ENCODE measurements at places on chromosomes 3 and 15.
A peak's percentile ranks its signal among the peaks of the same experiment; 100 is the strongest.

GRCh38 chr3:43194069-43194468 lies 88.2 kb upstream of the POMGNT2 start:
- no peak for DNase-seq

DNA sequence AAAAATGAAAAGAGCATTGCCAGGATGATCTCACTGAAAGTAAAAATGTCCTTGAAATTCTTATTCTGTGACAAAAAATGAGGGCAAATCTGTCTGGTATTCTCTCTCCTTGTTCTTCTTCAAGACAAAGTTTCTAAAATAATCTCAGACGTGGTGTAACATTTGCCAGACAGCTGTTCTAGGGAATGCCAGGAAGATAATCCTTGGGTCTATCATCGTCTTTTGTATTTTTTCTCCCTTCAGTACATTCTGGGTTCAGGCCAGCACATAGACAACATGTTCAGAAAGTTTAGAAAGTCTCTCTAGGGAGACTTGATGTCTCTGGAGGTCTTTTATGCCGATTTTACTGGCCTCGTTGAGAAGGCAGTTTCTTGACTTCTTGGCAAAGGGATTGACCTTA lies 121.2 kb upstream of the HES1 start:
- no peak for DNase-seq

GRCh38 chr3:78641703-78642102 lies 1126.1 kb downstream of the ROBO1 start:
- no peak for DNase-seq

DNA sequence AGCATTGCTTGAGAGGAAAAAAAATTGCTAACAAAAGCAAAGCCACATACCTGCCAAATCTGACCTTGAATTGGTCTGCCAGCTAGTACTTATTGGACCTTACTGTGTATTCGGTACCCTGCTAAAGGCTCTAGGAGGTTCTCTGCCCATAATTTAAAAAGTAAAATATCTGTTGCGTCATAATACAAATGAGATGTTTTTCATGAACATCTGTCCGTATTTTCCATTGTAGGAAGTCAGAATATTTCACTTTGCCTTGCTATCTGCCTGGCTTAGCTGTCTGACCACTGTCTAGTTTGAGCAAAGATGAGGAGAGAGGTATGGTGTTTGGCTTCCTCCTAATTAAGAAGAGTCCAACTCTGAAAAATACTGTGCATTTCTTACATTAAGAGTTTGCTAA lies 10.8 kb upstream of the C3orf20 start:
- no peak for DNase-seq

DNA sequence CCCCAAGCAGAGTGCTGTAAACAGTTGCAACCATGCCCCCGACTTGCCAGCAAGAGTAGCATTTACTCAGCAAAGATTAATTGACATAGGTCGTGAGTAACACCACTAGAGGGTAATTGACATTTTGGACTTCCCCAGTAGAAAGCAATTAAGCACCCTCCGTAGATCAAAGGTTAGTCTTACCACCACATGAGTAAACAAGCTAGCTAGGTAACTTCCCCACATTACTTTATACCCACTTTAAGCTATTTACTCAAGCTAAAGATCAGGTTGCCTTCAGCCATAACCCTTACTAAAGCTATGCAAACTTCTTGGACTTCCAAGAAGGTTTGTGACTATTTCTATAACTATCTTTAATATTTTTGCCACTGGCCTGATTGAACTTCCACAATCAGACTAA lies 1072.7 kb downstream of the OTOL1 start:
- no peak for DNase-seq

- DNase-seq, result no peak
These were observed 269.6 kb upstream of the ST8SIA2 start for GRCh38 chr15:92123962-92124656.

DNA sequence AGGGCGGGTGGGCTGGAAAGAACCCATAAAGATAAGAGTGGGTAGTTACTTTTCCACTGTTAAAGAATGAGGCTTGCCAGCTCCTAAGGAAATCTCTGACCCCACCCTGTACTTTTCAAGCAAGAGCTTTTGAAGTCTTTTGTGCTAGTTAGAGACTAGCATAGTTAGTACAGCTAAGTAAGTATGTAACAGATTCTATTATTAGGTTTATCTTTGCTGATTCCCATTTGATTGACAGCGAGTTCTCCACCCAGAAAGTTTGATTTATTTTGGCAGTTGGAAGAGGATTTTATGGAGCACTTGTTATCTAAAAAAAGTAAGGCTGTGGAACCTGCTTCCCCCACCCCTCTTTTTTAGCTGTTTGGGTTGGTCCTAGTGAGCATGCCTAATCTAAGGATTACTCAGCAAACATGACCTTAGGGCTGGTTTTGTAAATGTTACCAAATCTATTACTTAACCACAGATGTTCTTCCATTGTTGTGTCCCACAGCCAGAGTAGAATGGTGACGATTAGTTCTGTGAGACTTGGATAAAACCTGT lies 57.6 kb downstream of the FNDC3B start:
- no peak for DNase-seq

GRCh38 chr15:35330916-35331315 lies 215.0 kb downstream of the DPH6 start:
- no peak for DNase-seq

- no peak for DNase-seq
These were observed 8.9 kb upstream of the LRRC2 start for GRCh38 chr3:46574881-46575576.

DNA sequence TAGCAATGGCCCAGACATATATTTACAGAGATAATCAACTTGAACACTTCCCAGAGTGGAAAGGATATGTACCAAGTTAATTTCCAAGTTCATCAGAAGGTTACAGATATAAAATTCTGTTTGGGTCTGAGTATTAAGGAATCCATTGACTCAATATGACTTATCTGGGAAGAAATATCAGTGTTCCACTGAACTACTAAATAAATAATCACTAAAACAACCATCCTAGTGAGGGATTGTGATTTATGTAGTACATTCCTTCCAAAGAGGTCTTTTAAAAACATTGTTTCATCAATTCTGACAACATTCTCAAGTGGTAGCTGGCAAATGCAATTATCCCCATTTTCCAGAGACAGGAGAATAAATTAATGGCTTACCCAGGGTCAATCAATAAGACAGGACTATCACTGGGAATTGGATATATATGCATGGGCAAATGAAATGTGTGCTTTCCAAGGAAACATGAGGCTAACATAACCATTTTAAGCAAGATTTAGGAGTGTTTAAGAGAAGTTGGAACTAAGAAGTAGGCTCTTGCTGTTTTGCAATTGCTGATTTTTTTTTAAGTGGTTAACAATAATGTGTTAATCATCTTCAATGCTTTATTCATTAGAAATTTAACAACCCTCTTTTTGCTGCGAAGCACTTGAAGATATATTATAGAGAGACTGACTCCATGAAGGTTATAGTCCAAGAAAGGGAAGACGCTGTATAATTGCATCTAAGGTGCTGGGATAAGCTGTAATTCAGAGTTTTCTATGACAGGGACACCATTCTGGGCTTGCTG lies 37.9 kb downstream of the SLC9A9 start:
- no peak for DNase-seq

- DNase-seq, result no peak
These were observed 445 bp downstream of the LMOD3 start for GRCh38 chr3:69121950-69122349.

DNA sequence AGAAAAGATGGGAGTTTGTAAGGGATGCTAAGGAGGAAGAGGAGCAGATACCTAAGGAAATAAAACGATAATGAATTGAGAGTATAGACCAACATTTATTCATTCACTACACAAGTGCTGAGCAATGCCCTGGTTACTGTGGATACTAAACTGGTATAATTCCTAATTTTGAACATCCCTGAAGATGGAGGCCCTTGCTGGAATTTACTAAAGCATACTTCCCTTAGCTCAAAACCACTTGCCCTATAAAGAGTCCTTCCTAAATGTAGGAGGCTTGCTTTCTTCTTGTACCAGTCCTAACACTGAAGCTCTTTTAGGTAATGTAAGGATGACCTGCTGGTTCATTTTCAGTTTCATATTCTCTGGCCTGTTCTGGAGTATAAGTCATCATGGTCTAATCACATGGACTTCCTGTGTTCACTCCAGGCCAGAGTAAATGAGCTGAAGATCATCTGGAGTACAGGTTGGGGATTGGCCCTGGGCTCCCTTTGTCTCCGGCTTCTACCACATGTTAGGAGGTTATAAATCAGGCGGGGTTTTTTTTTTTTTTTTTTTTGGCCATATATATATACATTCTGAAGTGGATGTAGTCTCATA lies 40.1 kb upstream of the MTMR10 start:
- no peak for DNase-seq

DNA sequence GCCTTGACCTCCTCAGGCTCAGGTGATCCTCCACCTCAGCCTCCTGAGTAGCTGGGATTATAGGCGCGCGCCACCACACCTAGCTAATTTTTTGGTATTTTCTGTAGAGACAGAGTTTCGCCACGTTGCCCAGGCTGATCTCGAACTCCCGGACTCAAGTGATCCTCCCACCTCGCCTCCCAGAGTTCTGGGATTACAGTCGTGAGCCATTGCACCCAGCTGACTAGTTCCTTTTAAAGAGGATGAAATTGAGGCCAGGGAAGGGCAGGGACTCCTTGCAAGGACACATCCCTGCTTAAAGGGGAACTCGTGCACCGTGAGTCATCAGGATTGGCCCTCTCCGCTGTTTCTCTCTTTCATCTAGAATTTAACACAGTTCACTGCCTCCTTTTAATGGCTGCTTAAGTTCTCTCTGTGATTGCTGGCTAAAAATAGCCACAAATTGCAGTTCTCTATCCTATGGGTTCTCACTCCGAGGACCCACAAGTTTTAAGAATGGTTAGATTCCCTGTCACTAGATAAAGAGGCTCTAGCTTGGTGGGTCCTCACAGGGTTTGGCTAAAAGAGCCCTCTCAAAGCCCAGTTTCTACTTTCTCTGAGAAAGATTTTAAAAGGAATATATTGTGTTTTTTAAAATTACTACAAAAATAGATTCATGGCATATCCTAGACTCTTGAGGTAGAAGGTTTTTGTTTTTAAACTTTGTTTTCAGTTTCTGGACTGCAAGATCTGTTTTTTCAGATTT lies 1.4 kb downstream of the CRTAP start:
- no peak for DNase-seq

DNA sequence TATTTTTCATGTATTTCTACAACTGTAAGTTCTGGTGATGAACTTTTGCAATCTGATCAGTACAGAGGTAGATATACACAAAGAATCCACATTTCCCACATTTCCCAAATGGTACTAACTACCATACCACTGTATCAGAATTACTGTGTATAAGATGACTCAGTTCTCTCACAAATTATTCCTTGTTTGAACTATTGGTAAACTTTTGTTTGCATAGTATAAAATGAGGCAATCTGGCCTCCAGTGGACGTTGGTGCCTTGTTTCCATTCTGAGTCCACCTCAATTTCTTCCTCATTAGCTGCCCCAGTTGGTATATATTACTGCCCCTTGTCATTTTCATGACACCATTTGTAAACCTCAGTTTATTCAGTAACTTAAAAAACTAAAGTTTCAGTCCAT lies 38.5 kb downstream of the SPTSSB start:
- no peak for DNase-seq

- DNase-seq, result no peak
These were observed 61.9 kb downstream of the ATP2B2 start for GRCh38 chr3:10443272-10444109.

GRCh38 chr3:124639406-124640237 lies 90.6 kb upstream of the UMPS start:
- peak; percentile 11 for DNase-seq

- no peak for DNase-seq
These were observed 185.3 kb downstream of the PYDC2 start for GRCh38 chr3:191646242-191646641.

DNA sequence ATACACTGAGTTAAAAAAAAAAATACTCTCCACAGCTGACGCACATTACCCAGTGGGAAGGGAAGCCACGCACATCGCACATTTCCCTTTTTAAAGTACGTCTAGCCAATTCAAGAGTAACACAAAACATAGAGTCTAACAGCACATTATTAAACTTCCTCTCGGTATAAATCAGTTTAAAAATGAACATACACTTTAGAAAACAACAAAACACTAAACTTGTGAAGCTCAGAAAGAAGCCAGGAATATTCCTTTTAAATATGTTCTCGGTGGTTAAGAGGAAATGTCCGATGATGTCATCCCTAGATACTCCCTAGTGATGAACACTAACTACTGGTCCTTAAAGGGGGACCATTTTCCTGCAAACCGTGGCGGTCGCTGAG lies 721 bp downstream of the MYEF2 start:
- DNase-seq, result peak; percentile 15

DNA sequence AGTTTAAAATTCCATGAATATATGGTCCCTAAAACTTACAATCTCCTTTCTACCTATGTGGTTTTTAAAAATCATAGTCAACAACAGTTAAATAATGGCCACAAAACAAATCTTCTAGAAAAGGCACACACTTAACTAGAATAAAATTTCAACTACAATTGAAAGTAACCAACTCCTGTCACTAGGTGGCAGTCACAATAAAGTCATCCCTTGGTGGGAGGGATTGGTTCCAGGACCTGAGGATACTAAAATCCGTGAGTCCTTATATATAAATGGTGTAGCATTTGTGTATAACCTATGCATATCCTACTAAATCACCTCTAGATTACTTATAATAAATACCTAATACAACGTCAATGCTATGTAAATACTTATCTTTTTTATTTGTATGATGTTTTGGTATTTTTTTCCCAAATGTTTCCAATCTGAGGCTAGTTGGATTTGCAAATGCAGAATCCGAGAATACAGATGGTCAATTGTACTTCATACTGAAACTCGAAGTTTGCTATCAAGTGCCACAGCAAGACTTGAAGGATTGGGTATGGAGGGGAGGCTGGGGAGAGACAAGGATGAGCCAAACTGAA lies 172.6 kb downstream of the FMN1 start:
- peak; percentile 19 for DNase-seq

DNA sequence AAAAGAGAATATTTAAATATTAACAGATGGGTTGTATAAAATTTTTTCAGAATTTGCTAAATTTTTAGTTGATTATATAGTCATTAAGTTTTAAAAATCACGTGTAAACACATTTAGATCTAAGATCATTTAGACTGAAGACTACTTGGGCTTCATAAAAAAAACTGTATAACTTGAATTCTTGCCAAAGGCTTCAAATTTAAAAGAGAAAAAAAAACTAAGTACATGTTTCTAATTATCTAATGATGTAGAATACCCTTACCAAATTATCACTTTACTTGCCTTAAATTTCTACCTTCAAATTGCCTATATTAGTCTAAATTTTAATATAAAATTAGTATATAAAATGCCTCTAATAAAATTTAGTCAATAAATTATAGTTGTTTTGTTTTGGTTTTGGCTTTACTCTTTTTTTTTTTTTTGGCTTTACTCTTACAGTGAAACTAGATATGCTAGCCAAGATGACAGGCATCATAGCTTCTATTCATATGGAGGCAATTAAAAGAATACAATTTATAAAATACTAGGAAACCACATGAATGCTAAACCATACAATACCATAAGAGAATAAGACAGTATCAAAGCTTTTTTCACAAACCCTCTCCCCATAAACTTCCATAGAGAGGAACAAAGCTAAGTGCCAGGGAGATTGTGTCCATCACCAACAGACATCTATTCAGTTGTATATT lies 183.1 kb upstream of the KCNMB2 start:
- no peak for DNase-seq

GRCh38 chr3:120536642-120537041 lies 59.5 kb upstream of the NDUFB4 start:
- DNase-seq, result no peak

Measured in germinal center (tissue), 1 donor.